Activated CD4-positive, alpha-beta T cell treated with anti-CD3 and anti-CD28 coated beads, Interleukin-2, amount 10 ng/mL, durations not matched to agents 7 days and 5 days (primary cell): ENCODE measurements at places on chromosomes 2 and 18. TPM values are rescaled to one million over a fixed set of nuclear protein-coding genes. Genes with fewer than 3 reads are reported as not detected.
A peak's percentile ranks its signal among the peaks of the same experiment; 100 is the strongest.

GRCh38 chr2:56709181-56709580 is 525.4 kb downstream of the CCDC85A start:
- no peaks in the 10 kb centered on the region for H3K27me3 ChIP-seq
- no peaks in the 10 kb centered on the region for H3K36me3 ChIP-seq
- H3K4me1 ChIP-seq = no peaks in the 10 kb centered on the region
- no peak overlapping the region for H3K27ac ChIP-seq
- H3K4me3 ChIP-seq = no peak overlapping the region
- DNase-seq = no peak

GRCh38 chr2:190693533-190694232 is 44.8 kb downstream of the NAB1 start:
- H3K27ac ChIP-seq = no peak overlapping the region
- no peak overlapping the region for H3K4me3 ChIP-seq
- H3K4me1 ChIP-seq = peaks cover 10% of the 10 kb centered on the region

DNA sequence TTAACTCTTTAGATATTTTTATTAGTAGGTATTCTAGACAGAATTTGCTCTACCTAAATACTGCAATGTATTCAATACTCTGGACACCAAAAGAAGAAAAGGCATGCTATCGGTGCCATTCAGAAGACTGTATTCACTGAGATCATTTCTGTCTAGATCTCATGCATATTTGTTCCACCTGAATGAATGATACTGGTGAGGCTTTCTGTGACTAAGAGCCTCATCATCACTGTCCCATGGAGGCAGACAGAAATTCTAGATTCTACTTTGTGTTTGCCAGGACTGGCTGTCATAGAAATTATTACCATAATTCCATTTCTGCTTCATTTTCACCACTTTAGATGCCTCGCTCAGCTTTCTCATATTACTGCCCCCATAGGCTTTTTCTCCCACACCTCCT is 340.7 kb downstream of the MBD2 start:
- DNase-seq = no peak
- H3K36me3 ChIP-seq = no peaks in the 10 kb centered on the region
- no peaks in the 10 kb centered on the region for H3K4me1 ChIP-seq
- H3K27ac ChIP-seq = no peak overlapping the region
- H3K4me3 ChIP-seq = no peak overlapping the region
- no peaks in the 10 kb centered on the region for H3K27me3 ChIP-seq

DNA sequence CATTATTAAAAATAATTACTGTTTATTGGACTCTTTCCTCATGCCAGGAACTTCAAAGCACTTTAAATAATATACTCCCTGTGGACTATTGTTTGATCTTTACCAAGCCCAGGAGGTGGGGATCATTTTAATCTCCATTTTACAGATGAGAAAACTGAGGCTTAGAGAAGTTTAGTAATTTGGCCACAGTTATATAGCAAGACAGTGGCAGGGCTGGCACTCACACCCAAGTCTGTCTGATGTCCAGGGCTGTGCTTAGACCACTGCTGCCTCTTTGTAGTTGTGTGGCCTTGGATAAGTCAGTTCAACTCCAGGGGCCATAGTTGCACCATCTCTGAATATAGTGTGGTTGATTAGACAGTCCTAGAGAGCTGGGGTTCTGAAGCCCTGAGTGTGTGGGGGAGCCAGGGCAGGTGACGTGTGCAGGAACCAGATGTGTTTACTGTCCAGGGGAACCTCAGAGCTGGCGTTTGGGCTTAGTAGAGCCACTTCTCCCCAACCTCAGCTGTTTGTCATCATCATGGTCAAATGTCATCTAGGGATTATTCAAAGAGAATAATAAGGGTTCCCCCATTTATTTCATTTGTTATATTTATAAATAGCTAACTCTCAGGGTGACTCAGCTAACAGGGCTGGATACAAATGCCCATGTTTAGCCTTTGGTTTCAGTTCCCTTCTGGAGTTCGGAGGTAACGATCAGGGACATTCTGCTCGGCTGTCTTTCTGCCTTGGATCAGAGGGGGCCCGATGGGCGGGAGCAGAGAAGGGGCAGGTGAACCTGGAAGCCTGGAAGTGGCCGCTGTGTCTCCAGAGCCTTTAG is 68.0 kb downstream of the BOLA3 start:
- no peak overlapping the region for H3K4me3 ChIP-seq
- no peak for DNase-seq
- no peak overlapping the region for H3K27ac ChIP-seq
- no peaks in the 10 kb centered on the region for H3K4me1 ChIP-seq

DNA sequence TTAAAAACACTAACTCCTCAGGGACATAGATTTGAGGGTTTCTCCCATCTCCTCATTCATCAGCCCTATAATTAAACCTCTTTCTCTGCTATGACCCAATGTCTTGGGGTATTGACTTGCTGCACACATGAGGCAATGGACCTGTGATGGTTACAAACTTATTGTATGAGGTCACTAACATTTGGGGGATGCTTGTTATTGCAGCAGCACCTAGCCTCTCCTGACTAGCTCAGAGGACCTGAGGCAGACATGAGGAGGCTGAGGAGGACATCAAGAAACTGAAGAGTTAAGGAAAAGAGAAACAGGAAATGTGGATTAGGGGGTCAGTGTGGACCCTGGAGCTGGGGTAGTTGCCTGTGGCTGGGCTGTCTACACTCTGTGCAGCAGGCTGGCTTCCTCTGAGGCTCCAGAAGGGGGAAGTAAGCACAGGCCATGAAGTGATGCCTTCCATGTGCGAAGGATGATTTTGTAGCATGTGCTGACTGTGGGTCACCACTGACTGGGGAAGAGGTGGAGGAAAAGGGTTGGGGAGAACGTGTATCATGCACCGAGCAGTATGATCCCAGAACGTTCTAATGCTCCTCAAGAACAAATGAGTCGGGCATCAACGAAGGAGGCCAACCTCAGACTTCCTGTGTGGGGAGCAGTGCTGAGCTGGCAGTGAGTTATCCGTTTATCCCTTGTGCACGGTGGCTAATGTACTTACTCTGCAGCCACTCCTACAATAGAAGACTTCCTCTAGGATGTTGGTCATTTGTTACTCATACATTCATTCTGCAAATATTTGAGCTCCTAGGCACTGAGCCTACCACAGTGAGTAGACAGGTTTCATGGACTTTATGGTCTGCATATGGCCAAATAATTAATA is 42.1 kb upstream of the RFX8 start:
- H3K4me3 ChIP-seq = no peak overlapping the region
- peak; percentile 39 for DNase-seq
- peaks cover 42% of the 10 kb centered on the region for H3K4me1 ChIP-seq
- peaks cover 9% of the 10 kb centered on the region for H3K36me3 ChIP-seq

DNA sequence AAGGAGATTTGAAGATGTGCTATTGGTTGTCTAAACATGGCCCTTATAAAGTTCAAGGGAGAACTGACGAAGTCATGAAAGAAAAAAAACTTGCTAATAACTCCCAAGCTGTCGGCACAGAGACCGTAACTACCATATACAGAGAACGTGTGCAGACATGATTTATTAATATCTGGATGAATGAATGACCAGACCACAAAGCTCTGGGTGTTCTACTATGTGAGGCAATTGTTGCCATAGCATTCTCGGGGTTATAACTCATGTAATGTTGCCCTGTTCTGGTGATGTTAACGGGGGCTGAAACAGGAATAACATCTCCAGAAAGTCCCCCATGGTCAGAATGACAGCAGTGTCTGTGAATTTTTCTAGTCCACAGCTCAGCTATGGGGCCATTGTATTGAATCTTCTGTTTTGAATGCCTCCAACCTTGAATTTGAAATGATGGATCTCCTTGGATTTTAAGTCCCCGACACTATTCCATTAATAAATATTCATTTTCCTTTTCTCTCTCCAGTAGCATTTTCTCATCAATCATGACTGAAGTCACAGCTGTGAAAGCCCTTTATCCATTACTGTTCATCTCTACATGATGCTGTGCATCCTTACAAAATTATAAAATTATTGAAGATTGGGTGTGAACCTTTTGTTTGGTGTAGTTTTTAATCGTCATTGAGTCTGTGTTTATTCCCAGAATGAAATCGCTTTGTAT is 483.4 kb upstream of the KLHL29 start:
- H3K27me3 ChIP-seq = no peaks in the 10 kb centered on the region
- no peaks in the 10 kb centered on the region for H3K4me1 ChIP-seq
- H3K27ac ChIP-seq = no peak overlapping the region
- no peak overlapping the region for H3K4me3 ChIP-seq

- no peak overlapping the region for H3K4me3 ChIP-seq
- no peak for DNase-seq
- H3K4me1 ChIP-seq = peaks cover 32% of the 10 kb centered on the region
- H3K27ac ChIP-seq = no peak overlapping the region
Observed at GRCh38 chr2:200310545-200310971, 4.1 kb downstream of the SPATS2L start.

DNA sequence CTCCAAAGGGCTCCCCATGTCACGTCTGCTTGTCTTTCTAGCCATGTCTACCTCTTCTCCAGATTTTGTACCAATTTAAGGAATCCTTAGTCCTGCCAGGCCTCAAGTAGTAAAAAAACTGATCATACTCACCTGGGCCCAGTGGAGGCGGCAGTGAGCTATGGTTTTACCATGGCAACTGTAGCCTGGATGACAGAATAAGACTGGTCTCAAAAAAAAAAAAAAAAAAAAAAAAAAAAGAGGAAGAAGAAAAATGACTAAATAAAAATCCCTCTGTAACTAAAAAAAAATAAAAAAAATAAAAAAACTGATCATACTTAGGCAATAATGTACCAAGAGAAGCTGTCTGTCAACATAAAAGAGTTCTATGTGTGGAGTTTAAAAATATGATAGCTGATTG is 221.6 kb downstream of the NR4A2 start:
- no peaks in the 10 kb centered on the region for H3K36me3 ChIP-seq
- no peak overlapping the region for H3K27ac ChIP-seq
- H3K4me1 ChIP-seq = no peaks in the 10 kb centered on the region
- H3K4me3 ChIP-seq = no peak overlapping the region
- peak; percentile 12 for DNase-seq

DNA sequence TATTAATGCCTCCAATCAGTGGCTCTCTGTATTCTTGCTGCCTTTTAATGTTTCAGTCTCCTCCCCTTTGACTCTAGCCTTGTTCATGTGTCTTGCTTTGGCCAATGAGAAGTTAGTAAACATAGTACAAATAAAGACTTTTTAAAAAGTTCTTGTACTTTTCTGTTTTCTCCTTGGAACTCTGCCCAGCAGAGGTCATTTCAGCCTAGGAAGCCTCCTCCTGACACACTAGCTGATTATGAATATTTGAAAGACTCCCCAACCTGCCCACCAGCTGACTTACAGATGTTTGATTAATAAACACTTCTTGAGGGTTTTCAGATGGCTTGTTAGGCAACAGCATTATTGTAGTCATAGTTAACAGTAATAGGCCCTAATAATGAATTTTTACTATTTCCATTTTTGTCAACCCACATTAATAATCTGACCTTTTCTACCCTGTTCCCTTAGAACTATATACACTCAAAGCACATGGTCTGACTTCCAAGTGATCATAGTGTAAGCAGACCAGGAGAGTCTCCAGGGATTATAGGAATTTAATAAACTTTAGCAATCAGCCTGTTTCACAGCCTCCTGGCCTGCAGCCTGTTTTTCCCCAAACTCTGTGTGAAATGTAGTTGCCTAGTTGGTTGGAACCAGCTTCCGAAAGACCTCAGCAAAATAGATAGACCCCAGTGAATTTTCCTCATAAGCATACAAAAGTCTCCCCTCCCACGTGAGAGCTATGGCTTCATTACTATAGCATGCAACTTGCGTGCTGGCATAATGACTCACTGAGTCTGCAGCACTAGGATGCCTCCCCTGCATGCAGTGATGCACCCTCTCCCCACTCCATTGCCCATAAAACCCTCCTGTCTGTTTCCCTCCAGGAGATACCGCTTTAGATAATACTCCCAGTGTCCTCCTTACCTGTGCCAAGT is 670.7 kb upstream of the ZNF804A start:
- no peak overlapping the region for H3K4me3 ChIP-seq
- no peaks in the 10 kb centered on the region for H3K36me3 ChIP-seq
- DNase-seq = no peak
- no peak overlapping the region for H3K27ac ChIP-seq

DNA sequence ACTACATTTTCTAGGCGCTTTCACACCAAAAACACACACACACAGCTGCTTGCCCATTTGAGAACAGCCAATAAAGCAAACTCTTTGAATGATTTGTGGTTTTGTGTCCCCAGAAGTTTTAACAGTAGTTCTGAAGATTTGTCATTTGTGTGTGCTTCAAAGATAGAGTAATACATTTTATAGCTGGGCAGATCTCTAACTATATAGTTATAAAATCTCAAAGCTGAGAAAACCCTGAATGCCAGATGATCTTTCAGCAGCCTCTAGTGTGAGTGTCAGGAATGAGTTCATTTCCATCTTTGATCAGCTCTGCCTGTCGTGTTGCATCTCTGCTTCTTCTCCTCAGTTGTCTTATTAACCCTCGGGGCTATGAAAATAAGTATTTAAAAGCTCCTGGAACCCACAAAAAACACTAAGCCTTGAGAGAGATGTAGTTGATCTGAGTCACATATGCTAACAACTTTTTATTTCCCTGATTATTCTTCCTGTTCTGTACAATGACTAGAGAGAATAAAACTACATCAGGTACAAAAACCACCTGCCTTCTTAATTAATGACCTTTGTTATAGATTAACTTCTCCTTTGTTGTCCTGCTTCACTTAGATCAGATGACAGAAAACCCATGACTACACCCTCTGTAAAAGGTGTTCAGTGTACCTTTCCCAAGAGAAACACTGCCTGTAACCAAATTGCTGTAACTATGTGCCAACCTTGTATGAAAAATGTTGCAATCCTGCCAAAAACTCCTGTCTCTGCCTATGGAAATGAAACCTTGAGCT is 30.0 kb upstream of the SLC3A1 start:
- no peak for DNase-seq
- H3K4me1 ChIP-seq = peaks cover 10% of the 10 kb centered on the region
- no peak overlapping the region for H3K27ac ChIP-seq
- H3K4me3 ChIP-seq = no peak overlapping the region
- H3K36me3 ChIP-seq = no peaks in the 10 kb centered on the region
- peaks cover 1% of the 10 kb centered on the region for H3K27me3 ChIP-seq

DNA sequence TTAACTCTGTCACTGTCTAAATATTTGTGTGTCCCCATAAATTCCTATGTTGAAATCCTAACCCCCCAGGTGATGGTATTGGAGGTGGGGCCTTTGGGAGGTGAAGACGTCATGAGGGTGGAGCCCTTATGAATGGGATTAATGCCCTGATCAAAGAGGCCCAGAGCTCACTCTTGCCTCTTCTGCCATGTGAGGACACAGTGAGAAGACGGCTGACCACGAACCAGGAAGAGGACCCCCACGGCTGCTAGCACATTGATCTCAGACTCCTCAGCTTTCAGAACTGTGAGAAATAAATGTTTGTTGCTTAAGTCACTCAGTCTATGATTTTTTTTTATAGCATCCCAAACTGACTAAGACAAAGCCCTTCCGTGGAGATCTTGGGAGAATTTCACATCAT is 71.2 kb downstream of the BCL2L11 start:
- H3K27me3 ChIP-seq = peaks cover 2% of the 10 kb centered on the region
- DNase-seq = no peak
- no peaks in the 10 kb centered on the region for H3K36me3 ChIP-seq
- no peaks in the 10 kb centered on the region for H3K4me1 ChIP-seq

The HOXD11 gene
- total RNA-seq = not detected

The CRYBA2 gene
- not detected for total RNA-seq

The NOSTRIN gene
- total RNA-seq = not detected

The ABHD1 gene
- total RNA-seq = 0.10 TPM
